Stimulated activated CD4-positive, alpha-beta T cell treated with anti-CD3 and anti-CD28 coated beads, Interleukin-15, amount 100 ng/mL, for 48 hours (primary cell): ENCODE measurements at places on chromosomes 1 and 21.

DNA sequence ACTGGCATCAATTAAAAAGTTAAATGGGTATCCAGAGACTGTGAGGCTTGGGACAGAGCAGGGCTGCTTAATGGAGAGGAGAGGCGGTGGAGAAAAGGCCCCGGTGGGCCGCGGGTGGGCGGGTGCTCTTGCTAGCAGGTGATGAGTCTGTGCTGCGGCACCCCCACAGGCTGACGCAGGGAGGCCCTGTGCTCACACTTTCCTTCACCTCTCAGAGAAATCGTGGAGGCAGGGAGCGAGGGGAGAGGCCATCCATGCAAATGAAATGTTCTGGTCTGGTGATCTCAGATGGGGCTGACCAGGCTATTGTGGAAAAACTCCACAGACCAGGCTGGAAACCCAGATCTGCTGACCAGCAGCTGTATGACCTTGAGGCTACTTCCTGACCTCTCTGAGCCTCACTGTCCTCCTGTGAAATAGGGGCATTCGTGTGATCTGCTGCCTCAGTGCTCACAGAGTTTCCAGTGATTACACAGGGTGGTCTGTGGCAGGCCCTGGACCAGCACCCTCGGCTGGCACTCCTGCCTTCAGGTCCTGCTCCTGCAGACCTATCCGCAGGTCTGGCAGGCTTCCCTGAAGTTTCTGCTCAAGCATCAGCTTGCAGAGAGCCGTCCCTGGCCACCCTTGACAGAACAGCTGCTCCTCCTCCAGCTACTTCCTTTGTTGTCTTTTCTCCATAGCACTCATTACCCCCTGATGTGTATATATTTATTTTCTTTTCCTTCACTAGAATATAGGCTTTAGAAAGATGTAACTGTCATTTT is 89.2 kb downstream of the BEND5 start:
- no peak for DNase-seq

DNA sequence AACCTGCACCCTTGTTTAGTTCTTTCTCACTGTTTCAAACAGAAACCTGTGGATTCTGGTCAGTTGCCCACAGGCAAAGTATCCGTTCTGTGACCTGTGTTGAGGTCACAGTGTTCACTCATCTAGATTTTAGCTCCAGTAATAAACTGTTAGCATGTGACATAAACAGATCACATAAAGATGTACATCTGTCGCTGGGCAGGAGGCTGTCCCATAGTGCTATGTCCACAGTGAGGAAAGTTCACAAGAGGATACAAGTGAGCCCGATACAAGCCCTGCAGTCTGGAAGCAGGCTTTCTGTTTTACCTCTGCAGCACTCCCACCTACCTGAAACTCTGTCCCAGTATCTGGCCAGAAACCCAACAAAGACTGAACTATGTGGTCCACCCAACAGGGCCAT is 28.4 kb downstream of the LMX1A start:
- DNase-seq, result no peak

- DNase-seq, result no peak
These were observed 30.4 kb downstream of the S100A10 start for GRCh38 chr1:151963288-151963687.

DNA sequence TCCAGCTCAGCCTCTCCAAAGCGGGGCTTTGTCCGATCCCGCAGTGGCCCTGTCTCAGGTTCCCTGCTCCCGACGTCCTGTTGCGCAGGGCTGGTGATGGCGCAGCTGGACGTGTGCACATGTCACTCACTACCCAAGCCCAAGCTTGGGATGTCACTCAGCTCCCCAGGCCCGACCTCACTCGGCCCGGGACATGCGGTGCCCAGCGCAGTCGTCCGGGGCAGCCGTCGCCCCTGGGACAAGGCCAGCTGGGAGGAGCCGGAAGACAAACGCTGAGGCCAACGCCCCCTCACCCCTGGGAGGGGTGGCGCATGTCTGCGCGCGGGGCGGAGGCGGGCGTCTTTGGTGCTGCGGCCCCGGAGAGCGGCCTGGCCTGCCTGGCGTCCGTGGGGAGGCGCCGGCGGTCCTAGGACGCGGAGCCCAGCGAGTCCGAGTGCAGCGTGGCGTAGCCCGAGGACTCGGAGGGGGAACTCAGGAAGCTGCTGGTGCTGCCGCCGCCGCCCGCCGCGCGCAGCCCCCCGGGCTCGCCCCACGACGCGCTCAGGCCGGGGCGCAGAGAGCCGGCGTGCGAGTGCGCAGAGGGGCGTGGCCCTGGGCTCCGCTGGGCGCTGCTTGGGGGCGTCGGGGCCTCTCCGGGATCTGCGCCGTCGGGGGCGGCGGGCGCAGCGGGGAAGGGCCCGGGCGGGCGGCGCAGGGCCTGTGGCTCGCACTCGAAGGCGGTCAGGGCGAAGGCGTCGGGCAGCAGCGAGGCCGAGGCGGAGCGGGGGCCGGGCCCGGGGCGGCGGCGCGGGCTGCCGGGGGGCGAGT is 5.2 kb downstream of the HES3 start:
- no peak for DNase-seq

GRCh38 chr1:106619080-106619826 is 437.2 kb upstream of the PRMT6 start:
- no peak for DNase-seq

DNA sequence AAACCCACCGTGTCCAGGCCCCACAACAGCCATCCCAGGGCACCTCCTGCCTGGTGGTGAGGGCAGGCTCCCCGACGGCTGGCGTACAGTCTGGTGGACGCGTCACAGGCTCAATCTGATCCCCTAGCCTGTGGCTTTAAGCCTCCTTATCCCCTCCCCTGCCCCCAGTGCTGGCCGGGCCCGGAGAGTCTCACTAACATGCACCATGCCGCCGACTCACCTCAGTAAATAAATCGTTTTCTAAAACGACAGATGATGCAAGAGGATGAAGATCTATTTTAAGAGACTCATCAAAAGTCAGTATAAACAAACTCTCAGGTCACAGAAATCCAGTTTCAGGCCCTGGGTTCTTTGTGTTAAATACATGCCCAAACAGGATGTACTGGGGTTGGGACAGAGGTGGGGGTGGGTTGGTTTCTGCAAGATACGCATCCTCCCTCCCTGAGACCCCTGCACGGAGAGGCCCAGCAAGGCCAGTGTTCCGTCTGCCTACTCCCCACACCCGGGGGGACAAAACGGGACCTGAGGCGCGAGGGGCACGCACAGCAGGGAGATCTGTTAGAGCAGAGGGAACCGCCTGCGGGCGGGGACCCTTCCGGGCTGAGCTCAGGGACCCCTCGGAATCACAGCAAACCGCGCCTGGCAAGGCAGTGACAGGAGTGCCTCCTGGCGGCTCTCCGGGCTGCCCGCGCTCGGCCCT is 3.1 kb downstream of the PANK4 start:
- no peak for DNase-seq

DNA sequence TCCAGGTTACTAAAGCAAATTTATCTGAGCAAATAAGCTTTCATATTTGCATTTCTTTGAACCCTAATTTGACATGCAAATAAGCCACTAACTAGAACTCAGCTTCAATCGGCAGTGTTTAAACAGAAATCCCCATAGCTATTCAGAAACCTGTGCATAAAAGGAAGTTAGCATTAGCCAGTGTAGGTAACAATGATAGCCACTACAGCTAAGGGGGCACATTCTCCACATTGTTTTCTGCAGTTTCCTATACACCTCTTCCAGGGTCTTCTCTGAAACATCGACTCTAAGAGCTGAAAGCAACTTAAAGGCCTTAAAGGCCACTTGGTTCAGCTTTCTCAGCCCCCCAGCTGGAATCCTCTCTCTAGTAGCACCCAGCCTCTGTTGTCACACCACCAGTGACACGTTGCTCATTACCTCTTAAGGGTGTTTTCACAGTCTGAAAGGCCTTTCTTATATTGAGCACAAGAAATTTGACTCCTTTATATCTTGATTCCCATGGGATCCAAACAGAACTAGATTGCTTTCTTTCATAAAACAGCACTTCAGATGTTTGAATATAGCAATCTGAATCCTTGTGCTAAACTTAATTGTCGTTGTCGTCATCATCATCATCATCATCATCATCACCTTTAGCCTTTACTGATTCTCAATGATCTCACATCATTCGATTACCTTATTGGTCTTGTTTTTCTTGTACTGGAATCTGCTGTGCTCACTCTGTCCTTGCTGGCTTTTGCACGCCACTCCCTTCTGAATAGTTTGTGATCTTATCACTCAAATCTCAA is 93.9 kb upstream of the DAB1 start:
- no peak for DNase-seq

- no peak for DNase-seq
These were observed 2.2 kb upstream of the G0S2 start for GRCh38 chr1:209672705-209673630.

DNA sequence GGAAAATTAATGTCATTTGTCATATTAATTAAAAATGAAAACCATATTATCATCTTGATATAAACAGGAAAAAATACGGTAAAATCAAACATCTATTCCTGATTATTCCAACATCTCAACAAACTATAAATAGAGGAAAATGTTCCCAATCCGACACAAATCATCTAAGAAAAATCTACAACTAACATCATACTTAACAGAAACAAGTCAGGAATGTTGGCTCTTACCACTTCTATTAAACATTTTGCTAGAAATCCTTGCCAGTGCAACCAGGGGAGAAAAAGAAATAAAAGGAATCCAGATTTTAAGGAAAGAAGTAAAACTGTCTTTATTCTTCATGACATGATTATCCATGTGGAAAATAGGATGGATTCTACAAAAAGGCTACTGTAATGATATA is 77.0 kb upstream of the IRF2BP2 start:
- DNase-seq, result no peak

DNA sequence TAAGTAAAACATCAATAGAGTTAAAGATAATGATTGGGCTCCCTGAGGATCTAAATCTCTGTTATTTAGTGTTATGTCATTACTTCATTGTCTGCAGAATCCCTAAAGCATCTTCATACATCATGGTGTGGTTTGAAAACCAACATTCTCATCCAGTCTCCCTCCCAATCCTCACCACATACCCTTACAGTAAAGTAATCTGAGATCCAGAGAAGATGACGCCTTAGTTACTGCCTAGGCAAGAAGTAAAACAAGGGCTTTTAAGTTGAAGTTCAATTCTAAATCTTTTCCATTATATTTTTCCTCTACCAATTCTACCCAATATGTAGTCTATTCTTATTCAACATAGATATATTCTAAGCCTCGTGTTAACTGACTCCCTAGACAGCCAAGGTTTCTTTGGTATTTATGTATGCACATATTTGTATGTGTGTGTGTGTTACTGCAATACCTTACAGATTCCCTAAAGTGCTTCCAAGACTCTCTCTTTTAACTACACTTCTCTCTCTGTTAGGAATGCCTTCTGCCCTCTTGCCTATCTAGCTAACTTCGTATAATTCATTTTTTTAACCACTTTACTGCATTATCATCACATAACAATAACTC is 17.3 kb downstream of the DPH5 start:
- DNase-seq, result no peak

- DNase-seq, result no peak
These were observed 353.7 kb upstream of the GREM2 start for GRCh38 chr1:240965581-240966091.

GRCh38 chr1:234533975-234534876 is 55.2 kb upstream of the TARBP1 start:
- no peak for DNase-seq

GRCh38 chr21:39738566-39738965 is 6.4 kb upstream of the IGSF5 start:
- no peak for DNase-seq

DNA sequence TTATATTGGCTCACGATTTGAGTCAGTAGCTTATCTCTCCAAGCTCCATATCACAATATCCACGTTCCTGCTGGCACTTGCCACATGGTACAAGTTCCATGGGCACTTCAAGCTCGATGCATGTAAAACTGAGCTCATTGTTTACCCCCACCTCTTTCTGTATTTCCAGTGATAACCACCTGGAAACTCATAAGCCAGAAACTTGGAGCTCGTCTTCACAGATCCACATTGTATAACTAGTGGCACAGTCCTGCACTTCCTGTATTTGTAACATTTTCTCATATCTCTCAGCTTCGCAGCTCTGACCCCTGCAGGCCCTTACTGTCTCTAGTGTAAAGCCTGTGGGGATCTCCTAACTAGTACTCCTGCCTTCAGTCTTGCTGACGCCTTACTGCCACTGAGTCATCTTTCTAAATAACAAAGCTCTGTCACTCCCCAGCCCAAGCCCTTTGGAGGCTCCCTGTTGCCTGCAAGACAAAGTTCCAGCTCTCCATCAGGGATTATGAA is 6.5 kb upstream of the C2CD4D start:
- DNase-seq, result no peak

- DNase-seq, result no peak
These were observed 15.8 kb downstream of the CDA start for GRCh38 chr1:20604678-20605077.

GRCh38 chr1:157035121-157035520 is 10.4 kb downstream of the ARHGEF11 start:
- no peak for DNase-seq
